ENCODE measurements at places on chromosomes 1 and 21.

DNA sequence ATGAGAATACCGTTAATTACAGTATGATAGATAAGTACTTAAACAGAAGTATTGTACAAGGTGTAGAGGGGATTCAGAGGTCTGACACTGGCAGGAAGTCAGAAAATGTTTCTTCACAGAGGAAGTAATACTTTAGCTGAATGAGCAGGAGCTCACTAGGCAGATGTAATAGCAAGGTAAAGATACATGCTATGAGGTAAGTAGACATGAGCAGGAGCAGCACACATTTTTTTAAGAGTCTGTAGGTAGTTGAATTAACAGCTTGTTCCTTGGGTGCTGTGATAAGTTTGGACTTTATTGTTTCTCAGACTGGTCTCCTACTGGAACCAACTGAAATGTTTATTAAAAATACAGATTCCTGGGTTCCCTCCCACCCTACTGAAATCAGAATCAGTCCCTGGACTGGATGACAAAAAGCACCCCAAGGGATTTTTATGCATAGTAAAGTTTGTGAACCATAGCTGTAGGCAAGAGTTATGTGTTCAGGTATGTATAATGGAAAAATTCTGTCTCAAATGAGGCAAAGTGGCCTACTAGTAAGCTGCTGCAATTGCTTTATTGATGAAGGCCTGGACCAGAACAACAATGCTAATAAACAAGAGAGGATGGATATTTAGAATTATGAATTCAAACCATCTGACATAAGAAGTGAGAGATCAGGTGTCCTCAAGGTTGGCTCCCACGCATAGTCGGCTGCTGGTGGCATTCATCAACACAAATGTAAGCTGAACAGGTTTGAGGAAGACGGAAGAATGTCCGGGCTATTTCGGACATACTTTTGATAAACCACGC, 902 bp downstream of the AP4B1 start:
- DNase-seq = peak; percentile 34

DNA sequence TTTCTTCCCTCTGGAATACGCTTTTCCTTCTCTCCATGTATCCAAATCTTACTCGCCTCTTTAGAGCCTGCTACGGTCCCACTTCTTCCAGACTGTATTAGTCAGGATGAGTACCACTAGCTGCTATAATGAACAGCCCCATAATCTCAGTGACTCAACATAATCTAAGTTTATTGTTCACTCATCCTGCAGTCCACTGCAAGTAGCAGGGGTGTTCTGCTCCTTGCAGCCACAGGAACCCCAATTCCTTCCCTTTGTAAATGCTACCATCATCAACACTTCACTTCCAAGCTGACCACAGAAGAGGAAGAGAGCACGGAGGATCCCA, 18.1 kb upstream of the LDLRAP1 start:
- DNase-seq = no peak

GRCh38 chr1:63368131-63368530, 704 bp downstream of the ALG6 start:
- DNase-seq = peak; percentile 9

- peak; percentile 16 for DNase-seq
These were observed 112.1 kb downstream of the HLCS start for GRCh38 chr21:36854391-36854790.

GRCh38 chr1:238458899-238459298, 568.2 kb upstream of the ZP4 start:
- no peak for DNase-seq

- no peak for DNase-seq
These were observed 1.5 kb upstream of the RALGPS2 start for GRCh38 chr1:178723546-178723945.

DNA sequence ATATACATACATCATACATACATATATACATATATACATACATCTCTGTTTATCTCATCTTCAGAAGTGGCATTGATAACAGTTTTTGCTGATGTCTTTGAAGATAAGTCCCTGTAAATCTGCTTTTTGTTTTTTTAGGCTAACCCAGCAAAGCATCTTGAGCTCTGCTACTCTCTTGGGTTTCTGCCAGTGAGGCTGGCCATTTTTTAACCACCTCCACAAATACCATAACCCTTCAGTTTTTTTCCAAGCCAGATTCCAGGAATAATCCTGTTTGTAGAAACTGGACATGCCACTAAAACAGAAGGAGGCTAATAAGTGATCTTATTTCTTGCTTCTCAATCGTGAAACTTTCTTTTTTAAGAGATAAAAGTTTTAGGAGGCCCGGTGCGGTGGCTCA, 21.6 kb downstream of the SDHC start:
- no peak for DNase-seq

GRCh38 chr1:24149866-24150233, 6.9 kb upstream of the IL22RA1 start:
- no peak for DNase-seq

DNA sequence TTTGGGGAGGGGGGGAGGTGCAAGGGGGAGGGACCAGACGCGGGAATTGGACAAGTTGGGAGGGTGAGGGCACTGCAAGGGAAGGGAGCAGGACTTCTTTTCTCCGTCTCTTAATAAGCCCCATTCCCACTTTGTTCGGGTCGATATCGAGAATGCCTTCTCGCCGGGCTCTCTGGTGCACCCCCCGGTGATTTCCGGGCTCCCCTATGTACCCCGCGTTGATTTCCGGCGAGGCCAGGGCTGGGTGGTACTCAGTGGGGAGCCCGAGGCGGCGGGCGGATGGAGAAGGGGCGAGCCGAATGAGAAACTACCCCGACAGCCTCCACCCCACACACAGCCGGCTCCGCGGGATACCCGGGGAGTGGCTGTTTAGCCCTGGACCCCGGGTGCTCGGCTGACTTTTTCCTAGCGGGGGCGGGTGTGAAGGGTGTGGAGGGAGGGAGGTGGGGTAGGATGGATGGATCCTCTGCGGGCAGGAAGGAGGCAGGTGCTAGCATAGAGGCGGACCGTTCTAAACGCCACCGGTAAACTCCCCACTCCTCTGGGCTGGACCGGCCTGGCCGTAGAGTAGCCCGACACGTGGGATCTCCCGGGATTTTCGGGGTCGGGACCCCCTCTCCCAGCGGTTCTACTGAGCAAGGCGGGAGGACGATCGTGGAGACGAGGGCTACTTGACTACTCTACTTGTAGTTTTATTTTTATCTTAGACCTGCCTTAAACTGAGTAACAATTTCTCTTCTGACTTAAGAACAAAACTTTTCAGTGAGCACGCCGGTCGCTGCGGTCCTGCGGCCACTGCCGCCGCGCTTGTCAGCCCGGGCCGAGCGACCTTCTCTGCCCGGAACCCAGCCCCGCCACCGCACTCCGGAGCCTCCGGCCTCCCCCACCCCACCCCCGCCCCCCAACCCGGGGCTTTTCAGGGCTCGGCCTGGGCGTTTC, 1.0 kb downstream of the RNF220 start:
- peak; percentile 22 for DNase-seq

- no peak for DNase-seq
These were observed 520 bp downstream of the ZBTB17 start for GRCh38 chr1:15975358-15975804.

DNA sequence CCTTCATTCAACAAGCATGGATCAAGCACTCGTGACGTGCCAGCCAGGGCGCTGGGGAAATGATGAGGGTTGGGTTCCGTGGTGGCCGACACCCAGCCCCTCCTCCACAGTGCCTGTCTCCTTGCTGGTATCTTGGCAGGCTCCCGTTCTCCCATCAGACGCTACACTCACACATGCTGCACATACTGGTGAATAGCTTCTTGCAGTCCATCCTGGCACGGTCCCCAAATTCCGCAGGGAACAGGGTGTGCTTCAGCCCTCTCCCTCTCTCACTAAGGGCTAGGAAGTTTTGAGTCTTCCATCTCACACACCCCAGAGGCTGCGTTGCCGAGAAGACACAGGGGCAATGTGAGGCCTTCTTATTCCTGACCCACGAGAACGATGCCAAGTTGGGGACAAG, 10.1 kb upstream of the MEF2D start:
- no peak for DNase-seq

DNA sequence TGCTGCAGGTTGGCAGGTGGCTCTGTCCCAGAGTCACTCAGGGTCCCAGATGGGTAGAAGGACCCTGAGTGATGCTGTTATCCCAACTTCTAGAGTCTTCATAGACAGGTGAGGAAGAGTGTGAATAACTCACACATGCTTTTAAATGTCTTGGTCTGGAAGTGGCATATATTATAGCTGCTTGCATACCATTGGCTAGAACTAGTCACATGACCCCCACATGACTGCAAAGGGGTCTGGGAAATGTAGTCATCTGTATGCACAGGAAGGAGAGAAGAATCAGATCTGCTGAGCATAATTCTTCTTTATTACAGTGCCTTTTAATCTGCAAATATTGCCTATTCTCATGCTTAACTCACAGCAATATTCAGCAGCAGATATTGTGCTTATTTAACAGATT, 28.2 kb upstream of the KLHDC7A start:
- no peak for DNase-seq

DNA sequence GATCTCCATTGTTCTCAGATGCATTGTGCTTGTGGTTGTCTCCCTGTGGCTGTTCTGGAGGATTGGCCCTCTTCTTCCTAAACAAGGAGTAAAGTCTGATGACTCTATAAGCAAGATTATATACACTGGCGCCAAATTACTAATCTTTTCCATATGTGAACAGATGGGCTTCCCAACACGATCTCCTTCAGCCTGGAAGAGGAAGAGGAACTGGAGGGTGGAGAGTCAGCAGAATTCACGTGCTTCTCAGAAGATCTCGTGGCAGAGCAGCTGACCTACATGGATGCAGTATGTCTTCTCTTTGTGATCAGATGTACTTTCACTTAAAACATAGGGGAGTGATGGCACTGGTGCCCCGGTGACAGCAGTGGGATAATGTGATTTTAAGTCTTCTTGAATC, 78.7 kb downstream of the RGL1 start:
- DNase-seq = no peak

- no peak for DNase-seq
These were observed 75.6 kb upstream of the HOOK1 start for GRCh38 chr1:59739111-59739510.

- DNase-seq = no peak
These were observed 88.1 kb upstream of the C1orf21 start for GRCh38 chr1:184298440-184299405.

- DNase-seq = no peak
These were observed 187.1 kb upstream of the CACYBP start for GRCh38 chr1:174812656-174813055.

DNA sequence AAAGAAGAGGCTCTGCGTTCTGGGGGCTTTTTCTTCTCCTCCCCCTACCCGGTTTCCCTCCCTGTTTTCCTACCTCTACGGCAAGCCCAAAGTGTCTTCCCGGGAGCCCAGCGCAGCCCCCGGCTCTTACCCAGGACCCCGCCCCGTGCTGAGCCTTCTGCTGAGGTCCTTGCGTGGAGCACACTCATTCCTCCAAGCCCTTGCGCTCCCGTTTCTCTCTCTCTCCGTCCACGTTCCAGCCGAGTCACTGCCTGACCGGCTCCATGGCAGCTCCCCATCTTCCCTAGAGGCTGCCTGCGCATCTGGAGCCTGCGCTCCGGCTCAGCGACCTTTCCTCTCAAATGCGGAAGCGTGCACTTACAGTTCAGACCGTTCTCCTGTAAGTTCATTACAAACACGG, 24.9 kb upstream of the PDXK start:
- DNase-seq = no peak

DNA sequence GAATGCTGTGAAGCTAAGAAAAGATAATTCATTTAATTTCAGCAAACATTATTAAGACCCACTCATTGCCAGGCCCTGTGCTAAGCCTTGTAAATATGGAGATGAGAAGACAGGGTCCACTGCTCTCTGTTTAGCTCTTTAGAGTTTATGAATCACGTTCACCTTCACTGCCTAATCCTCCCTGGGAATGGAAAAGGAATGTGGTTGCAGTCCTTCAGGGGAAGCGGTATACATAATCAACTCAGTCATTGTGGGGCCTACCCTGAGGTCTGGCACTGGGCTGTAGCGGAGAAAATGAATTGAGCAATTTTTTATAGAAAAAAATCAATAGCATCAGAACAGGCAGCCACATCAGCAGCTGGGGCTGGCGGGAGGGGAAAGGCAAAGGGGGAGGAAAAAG, 412.1 kb upstream of the NFIA start:
- no peak for DNase-seq

DNA sequence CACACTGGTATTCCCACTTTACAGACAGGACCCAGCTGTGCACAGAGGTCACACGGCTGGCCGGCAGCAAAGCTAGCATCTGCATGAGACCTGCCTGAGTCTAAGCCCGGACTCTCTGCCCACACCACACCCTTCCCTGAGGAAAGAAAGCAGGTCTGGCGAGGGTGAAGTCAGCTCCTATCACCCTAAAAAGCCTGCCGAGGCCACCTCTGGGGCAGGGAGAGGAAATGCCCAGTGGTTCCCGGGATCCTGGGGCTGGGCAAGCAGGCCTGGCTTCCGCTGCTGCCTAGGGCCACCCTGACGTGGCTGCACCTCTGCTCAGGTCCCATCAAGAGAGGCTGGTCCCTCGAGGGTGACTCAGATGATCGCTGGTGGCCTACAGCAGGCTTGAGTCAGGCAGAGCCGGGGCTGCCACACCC, 42.2 kb downstream of the RAP1GAP start:
- DNase-seq = no peak

- no peak for DNase-seq
These were observed 40.8 kb downstream of the DSTYK start for GRCh38 chr1:205170532-205171269.

DNA sequence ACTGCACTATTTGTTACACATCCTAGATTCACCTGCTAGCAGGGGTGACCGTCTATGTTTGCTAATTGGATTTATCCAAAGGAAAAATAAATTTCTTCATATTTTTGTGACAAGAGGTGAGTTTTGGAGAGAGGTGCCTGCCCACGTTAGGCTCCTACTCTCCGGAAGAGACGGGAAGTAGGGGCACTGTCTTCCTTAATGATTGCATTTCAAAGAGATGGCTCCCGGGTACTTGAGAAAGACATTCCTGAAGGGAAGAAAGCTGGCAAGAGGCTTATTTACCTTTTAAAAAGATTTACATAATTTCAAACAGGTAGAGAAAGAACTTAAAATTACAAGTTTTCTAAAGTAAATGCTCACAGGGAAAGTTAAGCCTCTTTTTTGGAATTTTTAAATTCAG, 18.7 kb upstream of the IL19 start:
- DNase-seq = no peak

- no peak for DNase-seq
These were observed 767 bp downstream of the PDIK1L start for GRCh38 chr1:26112407-26112775.

- no peak for DNase-seq
These were observed 39.7 kb upstream of the KCNQ4 start for GRCh38 chr1:40743860-40744259.

Data from AML-193 (cell line).